ENCODE measurements at places on chromosomes 2 and 18. TPM values are rescaled to one million over a fixed set of nuclear protein-coding genes. Genes with fewer than 3 reads are reported as not detected.

Gene IL36RN
- not detected for total RNA-seq

DNA sequence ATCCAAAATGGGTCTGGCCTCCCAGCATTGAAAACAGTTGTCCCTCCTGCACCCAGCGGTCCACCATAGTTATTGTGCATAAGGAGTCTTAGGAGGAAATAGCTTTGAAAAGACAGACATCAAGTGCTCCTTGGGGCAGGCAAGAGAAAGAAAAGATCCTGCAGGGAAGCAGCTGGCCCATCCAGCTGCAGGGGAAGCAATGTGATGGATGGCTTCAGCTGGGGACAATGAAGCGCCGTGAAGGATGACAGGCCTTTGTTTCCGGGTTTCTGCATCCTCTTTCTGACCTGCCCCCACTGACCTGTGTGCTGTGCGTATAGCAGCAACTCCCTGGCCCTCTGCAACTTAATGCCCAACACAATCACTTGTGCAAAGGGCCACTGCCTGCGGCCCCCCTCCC is 142.9 kb upstream of the NCKAP5 start:
- DNase-seq, result no peak

GRCh38 chr2:96669539-96670215 is 27.1 kb downstream of the FER1L5 start:
- no peak for DNase-seq

DNA sequence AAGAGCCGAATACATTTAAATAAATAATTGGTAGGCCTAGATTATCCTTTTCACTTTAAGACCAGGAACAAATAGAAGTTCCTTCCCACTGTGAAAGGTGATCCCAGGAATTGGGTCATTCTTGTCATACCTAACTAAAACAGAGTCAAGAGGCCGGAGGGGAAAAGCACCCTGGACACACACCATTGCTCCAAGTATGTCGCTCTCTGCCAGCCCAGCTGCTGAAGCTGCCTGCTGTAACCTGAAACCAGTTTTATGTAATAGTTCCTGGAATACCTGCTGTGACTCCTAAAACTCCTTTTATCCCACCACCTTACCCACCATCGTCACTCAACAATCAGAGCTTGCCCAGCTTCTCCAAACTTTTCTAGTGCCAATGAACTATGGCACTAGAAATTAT is 217.1 kb downstream of the PTPRM start:
- DNase-seq, result no peak
